ENCODE measurements at places on chromosomes 16 and 17.

GRCh38 chr17:77734371-77735080 lies 224.0 kb upstream of the TNRC6C start:
- DNase-seq, result peak; percentile 94

DNA sequence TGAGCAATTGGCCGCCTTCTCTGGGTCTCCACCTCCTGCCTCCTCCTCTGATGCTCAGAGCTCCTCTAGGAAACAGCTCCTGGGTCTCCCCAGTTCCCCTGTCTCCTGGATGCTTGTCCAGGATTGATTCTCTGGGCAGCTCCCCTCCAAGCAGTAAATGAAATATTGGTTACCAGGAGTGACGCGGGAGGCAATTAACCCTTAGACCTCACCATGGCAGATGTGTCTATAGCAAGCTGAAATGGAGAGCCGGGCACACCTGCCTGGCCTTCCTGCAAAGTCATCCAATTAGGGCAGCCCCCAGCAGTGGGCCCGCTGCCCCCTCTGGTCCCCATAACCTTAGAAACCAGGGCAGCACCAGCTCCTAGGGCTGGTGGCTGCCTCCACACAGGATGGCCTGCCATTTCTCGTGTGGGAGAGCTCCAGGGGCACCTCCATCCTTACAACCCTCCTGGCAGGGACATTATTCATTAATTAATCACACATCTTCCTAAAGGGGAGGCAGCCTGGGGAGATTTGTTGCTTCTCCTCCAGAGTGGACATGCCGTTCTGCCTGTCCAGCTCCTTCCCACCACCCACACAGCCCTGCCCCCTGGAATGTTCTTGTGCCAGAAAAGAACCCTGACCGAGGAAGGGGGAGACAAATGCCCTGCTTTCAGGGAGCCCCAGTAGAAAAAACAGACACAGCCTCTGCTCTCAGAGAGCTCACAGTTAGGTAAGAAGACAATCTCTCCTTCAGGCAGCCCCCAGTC lies 8.3 kb upstream of the KIF18B start:
- no peak for DNase-seq

DNA sequence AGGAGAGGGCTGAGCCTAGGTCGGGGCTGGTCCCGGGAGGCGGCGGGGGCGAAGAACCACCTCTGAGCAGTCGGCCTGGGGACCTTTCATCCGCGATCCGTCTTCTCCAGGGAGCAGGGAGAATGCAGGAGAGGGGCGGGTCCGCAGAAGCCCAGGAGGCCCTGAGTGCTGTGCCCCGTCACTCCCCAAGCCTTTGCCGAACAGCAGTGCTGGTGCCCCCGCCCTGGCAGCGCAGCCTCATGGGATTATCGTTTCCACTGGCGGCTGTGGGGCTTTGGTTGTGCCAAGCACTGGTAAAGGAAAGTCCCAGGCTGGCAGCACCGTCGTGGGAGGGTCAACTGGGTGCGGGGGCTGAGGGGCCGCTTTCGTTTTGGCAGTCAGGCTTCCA lies 631 bp downstream of the TBL3 start:
- no peak for DNase-seq

GRCh38 chr17:43974382-43975266 lies 20.9 kb upstream of the PYY start:
- DNase-seq, result no peak

- no peak for DNase-seq
Observed at GRCh38 chr16:30526137-30526822, at the start of gene ZNF768. ZNF768 (minus strand) TSS chr16:30526566; CDS start chr16:30526413, 153 bp downstream.

DNA sequence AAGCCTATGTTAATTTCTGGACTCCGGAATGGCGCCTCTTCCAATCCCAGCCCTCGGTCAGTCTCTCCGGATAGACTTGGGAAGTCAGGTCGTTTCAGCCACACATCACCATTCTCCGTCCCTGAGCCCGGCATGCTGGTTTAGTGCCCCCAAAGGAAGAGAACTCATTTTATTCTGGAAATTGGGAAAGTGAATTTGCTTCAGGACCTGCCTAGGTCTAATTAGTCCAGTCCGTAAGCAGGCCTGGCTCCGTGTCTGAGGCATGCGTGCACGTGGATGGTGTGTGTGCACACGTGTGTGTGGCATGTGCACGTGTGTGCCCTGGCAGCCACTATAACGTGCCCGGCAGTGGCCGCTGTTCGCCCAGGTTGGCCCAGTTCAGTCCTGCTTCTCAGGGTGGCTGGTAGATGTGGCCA lies 77.4 kb downstream of the RPA1 start:
- DNase-seq, result no peak

DNA sequence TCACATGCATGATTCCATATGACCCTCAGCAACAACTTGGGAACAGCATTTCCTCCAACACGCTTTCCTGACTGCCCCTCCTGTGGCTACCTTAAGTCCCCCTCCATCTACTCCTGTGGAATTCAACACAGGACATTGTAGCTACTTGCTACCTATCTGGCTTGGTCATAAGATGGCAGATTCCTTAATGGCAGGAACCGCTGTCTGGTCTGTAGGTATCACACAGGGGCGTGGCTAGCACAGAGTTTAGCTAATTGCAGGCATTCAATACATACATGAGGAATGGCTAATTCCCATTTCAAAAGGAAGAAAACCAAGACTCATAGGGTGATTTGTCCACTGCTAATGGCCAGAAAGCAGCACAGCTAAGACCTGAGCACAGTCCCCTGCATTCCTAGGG lies 8.6 kb downstream of the LRRC59 start:
- no peak for DNase-seq

- DNase-seq, result no peak
Observed at GRCh38 chr16:87951552-87952538, 611 bp downstream of the BANP start.

DNA sequence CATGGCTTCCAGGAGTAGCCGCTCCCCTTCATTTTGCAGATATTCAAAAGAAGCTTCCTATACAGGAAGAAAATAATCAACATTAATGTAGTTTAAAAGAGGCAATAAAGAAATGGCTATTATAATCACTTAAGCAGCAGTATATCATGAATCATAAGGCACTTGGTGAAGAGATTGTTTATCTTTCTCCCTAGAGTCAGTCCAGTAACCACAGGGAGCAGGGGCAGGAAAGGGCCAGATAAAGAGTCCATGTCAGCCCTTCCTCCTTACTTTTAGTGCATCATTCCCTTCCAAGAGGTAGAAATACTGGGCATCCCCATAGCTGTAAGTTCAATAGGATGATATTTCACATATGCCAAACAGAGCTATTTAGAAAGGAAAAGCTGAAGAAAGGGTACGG lies 184.6 kb upstream of the C17orf78 start:
- no peak for DNase-seq

DNA sequence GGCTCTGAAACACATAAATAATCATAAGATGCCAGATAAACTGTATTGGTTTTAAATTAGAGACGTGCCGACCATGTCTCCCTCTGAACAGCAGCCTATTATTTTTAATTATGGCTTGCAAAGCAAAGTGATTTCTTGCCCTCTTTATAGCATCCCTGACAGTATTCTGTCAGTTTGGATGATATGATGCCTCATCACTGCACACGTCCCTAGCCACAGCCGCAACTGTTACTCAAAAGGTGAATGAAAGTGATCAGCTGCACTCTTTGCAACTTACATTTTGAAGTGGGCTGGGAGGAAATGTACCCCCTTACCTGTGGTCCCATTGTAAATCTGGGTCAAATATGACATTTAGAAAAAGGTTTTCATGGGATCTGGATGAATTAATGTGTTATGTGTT lies 389.9 kb downstream of the MAF start:
- DNase-seq, result no peak

GRCh38 chr16:10981697-10982216 lies 37.4 kb downstream of the CLEC16A start:
- DNase-seq, result peak; percentile 12

DNA sequence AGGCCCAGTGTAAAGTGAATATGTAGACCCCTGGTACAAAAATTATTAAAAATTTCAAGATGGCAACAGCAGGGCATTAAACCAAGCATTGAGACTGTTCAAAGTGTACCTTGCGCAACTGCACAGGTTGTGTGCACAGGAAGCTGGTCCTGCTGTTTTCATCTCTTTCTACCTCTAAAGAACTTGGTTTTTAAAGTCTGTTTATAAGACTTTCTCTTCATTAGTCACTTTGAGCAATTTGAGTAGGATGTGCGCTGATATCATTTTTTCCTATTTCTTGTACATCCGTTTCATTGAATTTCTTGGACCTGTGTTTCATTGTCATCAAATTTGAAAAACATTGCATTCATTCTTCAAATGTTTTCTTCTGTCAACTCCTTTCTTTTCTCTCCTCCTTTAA lies 16.8 kb upstream of the PMP22 start:
- no peak for DNase-seq

DNA sequence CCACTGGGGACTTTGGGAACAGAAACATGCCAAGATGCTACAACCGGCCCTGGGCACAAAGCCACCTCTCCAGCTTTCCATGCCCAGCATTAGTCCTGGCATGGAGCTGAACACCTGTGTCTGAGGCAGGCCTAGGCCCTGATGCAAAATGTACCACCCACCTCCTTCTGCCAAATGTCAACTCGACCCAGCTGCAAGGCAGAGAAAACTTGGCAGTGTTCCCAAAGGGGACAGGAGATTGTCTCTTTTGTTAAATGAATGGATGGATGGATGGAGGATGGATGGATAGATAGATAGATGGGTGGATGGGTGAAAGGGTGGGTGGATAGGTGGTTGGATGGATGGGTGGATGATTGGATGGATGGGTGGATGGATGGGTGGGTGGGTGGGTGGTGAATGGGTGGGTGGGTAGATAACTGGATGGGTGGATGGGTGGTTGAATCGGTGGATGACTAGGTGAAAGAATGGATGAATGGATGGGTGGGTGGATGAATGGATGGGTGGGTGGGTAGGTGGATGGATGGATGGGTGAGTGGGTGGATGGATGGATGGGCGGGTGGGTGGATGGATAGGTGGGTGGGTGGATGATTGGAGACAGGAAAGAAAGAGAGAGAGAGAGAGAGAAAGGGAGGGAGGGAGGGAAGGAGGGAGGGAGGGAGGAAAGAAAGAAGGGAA lies 73.4 kb upstream of the TNRC6C start:
- DNase-seq, result peak; percentile 21
